ENCODE measurements at places on chromosomes 3 and 15. TPM values are rescaled to one million over a fixed set of nuclear protein-coding genes. Genes with fewer than 3 reads are reported as not detected.

The AQR gene
- total RNA-seq, result 24.6 TPM

The PLCH1 gene
- 0.36 TPM for total RNA-seq

The METTL6 gene
- 36.6 TPM for total RNA-seq

The CFAP91 gene
- 0.59 TPM for total RNA-seq

The ARNT2 gene
- 30.0 TPM for total RNA-seq

The PSTPIP1 gene
- total RNA-seq, result not detected

The EPHB3 gene
- 4.1 TPM for total RNA-seq

The FGF7 gene
- 377 TPM for total RNA-seq

The MED12L gene
- 2.2 TPM for total RNA-seq

GRCh38 chr3:185134509-185134908 lies 18.4 kb downstream of the C3orf70 start:
- DNase-seq, result no peak

DNA sequence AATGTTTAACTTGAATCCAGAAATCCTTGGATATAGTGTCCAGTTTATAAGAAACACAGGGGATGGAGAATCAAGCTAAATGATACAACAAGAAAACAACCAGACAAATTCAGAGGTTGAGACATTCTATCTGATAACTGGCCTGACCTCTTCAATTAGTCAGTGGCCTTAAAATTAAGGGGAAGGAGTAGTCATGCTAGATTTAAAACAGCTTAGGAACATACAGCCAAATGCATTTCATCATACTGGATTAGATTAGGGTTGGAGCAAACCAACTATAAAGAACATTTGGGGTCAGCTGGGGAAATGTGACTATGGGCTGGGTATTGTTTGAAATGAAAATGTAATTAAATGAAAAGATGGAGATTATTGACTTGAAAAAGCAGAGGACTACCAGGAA lies 53.3 kb downstream of the PPARG start:
- DNase-seq, result no peak

DNA sequence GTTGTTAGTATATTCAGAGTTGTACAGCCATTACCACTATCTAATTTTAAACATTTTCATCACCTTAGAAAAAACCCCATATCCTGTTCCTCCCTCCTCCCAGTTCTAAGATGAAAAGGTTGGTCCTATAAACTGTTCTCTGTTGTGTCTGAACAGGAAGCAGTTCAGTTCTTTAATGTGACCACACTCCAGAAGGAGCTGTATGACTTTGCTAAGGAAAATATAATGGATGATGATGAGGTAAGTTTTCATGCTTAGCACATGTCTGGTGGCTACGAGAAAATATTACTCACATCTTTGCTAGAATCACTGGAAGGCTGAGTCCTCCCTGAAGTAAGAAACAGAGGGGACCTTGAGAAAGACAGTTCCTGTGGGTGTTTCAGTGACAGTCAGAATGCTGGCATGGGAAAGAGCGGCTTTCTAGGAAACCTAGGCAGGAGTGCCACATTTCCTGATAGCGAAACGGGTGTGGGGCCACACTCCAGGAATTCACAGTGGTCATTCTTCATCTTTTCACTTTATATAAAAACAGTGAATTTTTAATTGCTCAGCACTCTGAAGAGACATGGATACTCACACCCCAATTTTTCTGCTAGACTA lies 20.3 kb downstream of the CRTAP start:
- DNase-seq, result peak; percentile 81

GRCh38 chr3:64426551-64426950 lies 201.3 kb upstream of the PRICKLE2 start:
- no peak for DNase-seq

GRCh38 chr3:160691962-160692361 lies 15.0 kb downstream of the ARL14 start:
- no peak for DNase-seq

DNA sequence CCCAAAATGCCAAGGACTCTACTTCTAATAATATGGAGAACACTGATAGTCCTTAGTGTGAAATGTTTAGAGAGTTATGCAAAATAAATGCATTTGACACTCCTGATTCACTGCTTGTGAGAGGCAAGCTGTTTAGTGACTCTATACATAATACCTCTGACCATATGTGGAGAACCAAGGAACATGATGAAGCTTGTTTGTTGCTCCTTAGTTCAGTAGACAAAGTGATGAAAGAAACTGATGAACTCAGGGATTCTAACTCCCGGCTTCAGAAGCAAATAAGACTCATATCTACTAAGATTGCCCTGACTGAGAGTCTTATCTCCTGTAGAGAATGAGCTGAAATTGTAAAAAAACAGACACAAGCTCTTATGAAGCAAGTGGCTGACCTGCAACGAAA lies 41.3 kb downstream of the PEX5L start:
- DNase-seq, result no peak

GRCh38 chr3:124063197-124063909 lies 71.4 kb upstream of the ROPN1 start:
- DNase-seq, result no peak

DNA sequence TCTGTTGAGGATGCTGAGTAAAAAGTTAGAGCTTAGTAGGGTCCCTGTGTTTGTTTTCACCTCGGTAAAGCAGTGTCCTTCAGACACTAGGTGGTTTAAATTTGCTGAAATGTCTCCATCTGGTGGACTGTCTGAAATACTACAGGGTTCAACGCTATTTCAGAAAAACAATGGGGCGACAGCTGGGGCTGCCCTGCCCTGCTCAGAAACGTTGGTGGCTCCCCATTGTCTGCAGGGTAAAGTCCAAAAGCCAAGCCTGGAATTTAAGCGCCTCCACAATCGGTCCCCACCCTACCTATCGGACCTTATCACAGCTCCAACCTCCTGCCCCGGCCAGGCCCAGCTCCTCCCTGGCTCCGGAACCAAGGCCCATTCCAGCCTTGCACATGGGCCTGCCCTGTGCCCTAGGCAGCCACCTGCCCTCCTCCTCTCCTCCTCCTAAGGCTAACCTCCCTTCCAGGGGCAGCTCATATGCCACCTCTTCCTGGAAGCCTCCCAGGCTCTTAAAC lies 4.3 kb upstream of the TSEN2 start:
- peak; percentile 86 for DNase-seq

DNA sequence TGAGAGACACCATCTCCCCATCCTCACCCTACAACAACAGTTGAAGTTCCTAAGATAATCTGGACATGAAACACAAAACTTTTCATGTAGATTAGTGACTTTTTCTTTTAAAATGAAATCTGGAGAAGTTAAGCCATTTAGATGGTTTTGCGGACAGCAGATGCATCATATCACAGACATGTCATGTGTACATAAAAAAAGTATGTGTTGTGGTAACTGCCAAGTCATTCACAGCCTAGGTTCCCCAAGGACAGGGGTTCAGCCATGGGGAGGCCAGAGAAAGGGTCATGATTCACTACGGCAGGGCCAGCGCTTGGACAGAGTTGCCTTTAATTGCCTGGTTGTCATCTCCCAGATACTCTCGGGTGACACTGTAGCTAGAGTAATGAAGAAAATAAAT lies 163.2 kb downstream of the PDZRN3 start:
- peak; percentile 76 for DNase-seq

DNA sequence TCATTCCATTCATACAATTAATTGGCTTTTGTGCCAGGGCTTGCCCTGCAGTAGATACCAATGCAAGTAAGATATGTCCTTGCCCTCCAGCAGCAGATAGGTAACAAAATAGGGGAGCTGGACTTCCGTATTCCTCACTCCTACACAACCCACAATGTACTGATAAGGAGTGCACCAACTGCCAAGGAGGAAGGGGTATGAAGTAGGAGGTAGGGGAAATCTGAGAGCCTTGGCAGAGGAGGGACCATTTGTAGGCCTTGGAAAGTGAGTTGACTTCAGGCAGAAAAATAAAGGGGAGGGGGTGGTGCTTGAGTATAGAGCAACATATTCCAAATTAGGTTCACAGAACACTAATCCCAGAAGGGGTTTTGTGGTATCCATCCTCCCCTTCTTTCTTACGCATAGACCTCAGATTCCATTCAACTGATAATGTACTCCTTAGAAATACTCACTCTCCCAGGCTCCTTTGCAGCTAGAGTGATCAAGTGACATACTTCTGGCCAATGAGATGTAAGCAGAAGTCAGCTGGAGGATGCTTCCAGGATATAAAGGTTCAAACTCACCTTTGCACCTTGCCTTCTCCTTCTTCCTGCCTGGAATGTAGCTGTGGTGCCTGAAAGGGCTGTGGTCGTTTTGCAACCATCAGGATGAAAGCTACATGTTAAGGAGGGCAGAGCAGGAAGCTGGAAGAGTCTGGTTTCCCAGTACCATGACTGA lies 127.1 kb upstream of the SMAD3 start:
- peak; percentile 44 for DNase-seq
